Occipital lobe (tissue), 3 donors: ENCODE measurements at places on chromosomes 1 and 21.

- no peak for DNase-seq
These were observed 7.5 kb downstream of the SELENOF start for GRCh38 chr1:86906419-86906818.

- DNase-seq: no peak
These were observed 25.4 kb upstream of the SDHB start for GRCh38 chr1:17078991-17079868.

DNA sequence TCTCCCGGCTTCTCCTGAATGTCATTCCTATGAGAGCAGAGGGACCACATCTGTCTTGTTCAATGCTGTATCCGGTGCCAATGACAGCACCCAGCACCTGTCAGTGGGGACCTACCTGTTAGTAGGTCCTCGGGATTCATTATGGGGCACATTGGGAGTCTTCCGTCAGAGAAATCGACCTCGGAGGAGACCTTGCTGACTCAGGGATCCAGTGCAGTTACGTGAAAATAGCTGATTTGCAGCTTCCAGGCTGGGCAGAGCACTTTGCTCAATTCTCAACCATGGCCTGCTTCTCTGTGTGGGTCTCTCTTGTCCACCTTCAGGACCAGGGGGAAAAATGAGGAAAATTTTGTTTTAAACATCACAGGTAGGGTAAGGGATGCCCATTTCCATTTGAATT lies 130.2 kb downstream of the PRDM2 start:
- DNase-seq: no peak

GRCh38 chr1:116389686-116390085 lies 16.6 kb downstream of the ATP1A1 start:
- DNase-seq: no peak

DNA sequence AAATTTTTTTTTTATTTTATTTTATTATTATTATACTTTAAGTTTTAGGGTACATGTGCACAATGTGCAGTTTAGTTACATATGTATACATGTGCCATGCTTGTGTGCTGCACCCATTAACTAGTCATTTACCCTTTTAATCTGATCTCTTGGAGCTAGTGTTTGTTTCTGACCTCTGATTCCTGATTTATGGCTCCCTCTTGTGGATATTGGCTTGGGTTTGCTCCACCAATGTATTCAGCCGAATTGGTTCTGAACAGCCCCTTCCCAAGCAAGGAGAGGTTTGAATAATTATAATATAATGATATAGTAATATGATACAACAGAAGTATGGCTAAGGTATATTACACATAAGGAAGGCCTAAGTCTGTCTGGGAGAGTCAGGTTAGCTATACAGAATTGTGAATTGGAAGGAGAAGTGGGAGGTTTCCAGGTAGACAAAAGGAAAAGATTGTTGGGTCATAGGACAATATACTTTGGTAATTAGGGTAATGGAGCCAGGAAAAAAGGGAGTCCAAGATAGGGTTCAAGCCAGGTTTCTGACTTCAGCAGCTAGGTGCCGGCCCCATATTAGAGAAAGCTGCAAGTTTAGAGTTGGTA lies 53.1 kb upstream of the HMCN1 start:
- DNase-seq: no peak

- no peak for DNase-seq
These were observed 145.3 kb downstream of the PCBP3 start for GRCh38 chr21:45788637-45789506.

DNA sequence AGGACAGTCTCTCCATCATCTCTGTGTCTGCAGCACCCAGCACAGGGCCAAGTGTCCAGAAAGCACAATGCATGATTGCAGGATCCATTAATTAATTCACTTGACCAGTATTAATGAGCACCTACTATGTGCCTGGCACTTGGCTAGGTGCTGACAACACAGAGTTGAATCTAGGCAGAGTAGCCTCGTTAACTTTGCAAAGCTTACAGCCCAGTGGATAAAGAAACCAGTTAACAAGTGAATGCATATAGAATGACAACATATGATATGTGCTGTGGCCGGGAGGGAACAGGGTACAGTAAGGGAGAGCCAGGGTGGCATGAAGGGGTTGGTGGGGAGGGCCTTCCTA lies 10.9 kb downstream of the SLC1A7 start:
- DNase-seq: no peak

GRCh38 chr1:202149566-202149965 lies 5.0 kb upstream of the ARL8A start:
- DNase-seq: no peak

DNA sequence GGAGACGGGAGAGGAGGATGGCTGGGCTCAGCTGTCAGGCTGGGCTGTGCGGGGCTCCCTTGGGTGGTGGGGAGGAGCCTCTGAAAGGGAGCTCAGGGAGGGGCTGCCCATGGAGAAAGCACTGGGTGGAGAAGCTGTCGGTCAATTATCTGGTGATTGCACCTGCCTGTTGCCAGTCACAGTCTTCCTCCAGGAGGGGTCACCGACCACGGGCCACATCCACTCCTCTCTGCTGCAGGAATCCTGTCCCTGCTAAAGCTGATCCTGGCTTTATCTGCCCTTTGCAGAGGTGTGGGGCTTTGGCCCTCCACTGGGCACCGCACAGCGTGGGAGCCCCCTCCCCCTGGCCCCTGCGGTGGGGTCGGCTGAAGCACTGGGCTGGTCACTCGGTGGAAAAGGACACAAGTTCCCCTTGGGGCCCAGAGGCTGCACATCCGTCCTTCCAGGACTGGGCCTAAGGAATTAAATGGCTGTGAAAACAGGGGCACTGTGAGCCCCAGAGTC lies 21.8 kb upstream of the COL18A1 start:
- no peak for DNase-seq
